ENCODE measurements at places on chromosomes 1 and 21.

DNA sequence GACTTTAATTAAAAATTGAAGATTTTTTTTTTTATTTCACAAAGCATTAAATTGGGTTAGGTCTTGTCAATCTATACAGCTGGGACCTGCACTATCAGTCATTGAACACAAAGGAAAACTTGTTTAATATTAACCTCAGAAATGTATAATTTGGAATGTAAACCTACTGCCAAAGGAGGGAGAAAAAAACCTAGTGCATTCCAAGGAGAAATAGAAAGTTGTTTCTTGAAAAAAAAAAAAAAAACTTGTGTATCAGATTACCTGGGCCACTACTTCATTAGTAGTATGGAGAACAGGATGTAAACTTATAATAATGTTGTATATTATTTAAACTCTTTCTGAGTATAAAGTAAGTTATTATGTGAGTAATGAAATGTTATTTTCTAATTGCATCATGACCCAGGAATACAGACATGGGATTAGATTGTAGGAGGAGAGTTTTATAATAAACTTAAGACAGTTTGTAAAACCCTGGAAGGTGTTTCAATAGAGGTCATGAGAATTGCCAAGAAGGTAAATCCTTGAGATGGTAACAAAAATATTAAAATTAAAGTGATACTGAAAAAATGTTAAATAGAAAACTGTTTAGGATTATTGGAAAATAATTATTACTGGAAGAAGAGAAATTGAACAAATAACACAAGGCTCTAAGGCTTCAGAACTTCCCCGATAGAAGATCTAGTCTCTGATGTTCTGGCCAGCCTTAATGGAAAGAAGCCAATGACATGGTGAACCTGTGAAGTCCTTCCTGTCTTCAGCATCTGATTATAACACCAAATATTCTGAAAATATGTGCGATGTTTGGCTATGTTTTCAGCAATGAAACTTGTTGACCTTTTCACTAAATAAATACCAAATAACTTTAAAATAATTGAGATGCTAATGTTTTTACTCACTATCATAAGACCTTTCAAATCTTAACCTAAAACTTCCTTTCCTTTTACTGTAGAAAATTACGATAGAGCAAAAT, 412.8 kb upstream of the LYPLAL1 start:
- no peak for DNase-seq

- no peak for DNase-seq
Measured at GRCh38 chr1:19639999-19640362, 4.1 kb upstream of the NBL1 start.

DNA sequence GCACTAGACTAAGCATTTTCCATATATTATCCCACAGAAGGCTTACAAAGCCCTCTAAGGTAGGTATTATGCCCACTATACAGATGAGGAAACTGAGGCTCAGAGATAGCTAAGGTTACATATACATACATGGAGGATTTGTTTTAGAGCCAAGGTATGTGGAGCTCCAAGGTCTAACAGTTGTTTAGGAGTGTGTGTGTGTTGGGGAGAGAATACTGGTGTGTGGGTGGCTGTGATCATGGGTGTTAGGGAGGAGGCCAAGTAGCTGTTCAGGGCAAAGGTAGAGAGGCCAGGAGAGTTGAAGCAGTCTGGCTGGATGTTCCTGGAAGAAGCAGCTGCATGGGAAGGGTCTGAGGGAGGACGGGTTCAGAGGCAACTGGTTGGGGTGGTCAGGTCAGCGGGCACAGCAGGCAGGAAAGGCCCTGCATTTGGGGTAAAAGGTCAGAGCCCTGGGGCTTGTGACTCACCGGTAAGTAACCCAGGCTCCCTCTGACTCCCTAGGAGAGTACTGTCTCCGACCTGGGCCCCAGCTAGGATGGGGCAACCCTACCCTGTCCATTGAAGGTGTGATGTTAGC, 5.1 kb upstream of the LDLRAP1 start:
- DNase-seq = no peak

- no peak for DNase-seq
Measured at GRCh38 chr1:165383599-165384405, 27.3 kb upstream of the LMX1A start.

DNA sequence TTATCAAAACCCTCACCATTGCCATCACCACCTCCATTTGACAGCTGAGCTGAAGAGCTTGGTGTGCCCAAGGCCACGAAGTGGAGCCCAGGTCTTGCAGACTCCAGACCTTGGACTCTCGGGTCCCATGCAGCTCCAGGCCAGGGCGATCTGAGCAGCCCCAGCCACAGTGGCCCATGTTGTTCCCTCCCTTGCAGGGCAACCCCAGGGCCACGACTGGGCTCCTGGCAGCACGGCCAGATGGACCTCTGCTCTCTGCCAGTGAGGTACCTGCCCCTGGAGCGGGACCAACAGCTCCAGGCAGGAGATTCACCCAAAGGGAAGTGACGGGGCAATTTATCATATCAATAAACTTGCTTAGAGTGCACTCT, 182.7 kb upstream of the VAMP3 start:
- DNase-seq = no peak

GRCh38 chr1:7042322-7043190, 257.3 kb downstream of the CAMTA1 start:
- DNase-seq = no peak

GRCh38 chr1:73066866-73067265, 784.5 kb upstream of the NEGR1 start:
- no peak for DNase-seq

DNA sequence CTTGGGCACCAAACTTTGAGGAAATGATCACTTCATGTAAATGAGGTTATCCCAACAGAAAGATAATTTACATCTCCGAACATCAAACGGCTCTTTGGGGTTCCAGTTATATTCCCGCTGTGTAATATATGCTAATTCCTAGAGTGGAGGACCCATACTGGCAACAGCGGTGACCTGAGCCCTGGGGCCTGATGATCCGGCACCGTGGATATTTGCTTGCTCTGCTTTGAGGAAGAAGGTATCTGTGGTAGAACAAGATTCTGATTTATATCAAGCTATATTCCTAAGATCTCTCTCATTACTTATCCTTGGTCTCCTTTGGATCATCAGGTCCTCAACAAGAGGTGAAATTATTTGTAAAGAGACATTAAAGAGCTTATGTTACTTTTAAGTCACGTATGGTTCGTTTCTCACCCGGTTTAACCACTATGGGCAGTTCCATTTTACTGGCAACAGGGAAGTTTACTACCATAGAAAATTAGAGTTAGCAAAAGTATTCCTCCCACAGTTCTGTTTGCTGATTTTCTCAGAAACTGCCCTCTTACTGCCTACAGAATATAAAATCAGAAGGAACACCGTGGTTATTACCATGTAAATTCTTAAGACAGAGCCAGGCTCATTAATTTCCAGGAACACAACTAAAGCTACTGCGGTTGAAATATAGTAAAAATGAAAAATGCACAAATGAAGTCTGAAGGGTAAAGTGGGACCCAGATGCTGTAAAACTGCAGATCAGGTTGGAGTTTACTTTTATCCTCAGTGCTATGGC, 56.7 kb downstream of the MRPL39 start:
- no peak for DNase-seq

GRCh38 chr1:18299441-18300338, 181.0 kb upstream of the KLHDC7A start:
- peak; percentile 20 for DNase-seq

GRCh38 chr1:1540090-1540817, at the start of gene TMEM240:
Gene TMEM240, minus strand, starts transcription at chr1:1540624. Its CDS starts 278 bp downstream, at chr1:1540346.
- no peak for DNase-seq

DNA sequence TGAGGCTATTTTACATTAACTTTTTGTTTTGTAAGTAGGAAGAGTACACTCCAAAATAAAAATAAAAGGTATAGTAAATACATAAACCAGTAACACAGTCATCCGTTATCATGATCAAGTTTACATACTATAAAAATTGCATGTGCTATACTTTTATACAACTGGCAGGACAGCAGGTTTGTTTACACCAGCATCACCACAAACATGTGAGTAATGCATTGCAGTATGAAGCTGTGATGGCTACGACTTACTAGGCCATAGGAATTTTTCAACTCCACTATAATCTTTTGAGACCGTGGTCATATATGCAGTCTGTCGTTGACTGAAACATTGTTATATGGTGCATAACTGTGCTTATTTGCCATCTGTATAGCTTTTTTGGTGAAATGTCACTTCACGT, 106.2 kb downstream of the CENPF start:
- DNase-seq = no peak

- no peak for DNase-seq
Measured at GRCh38 chr1:185033686-185034085, 11.7 kb upstream of the RNF2 start.

GRCh38 chr21:36847189-36847588, 119.3 kb downstream of the HLCS start:
- peak; percentile 60 for DNase-seq

GRCh38 chr1:218348628-218349071, 3.5 kb downstream of the TGFB2 start:
- no peak for DNase-seq
